Activated CD4-positive, alpha-beta memory T cell treated with anti-CD3 and anti-CD28 coated beads, Interleukin-2, amount 10 ng/mL, durations not matched to agents 7 days and 5 days (primary cell): ENCODE measurements at places on chromosomes 11 and 22.

GRCh38 chr22:25137577-25138525, 61.8 kb upstream of the CRYBB3 start:
- H3K36me3 ChIP-seq = peaks cover 14% of the 10 kb centered on the region
- no peaks in the 10 kb centered on the region for H3K27me3 ChIP-seq
- H3K4me3 ChIP-seq = no peak overlapping the region
- DNase-seq = no peak
- peaks cover 4% of the 10 kb centered on the region for H3K4me1 ChIP-seq

GRCh38 chr11:58958500-58958899, 19.2 kb downstream of the GLYATL1 start:
- DNase-seq = peak; percentile 31
- H3K4me3 ChIP-seq = no peak overlapping the region
- H3K27me3 ChIP-seq = peaks cover 10% of the 10 kb centered on the region
- H3K4me1 ChIP-seq = no peaks in the 10 kb centered on the region
- no peak overlapping the region for H3K27ac ChIP-seq

- no peak overlapping the region for H3K27ac ChIP-seq
- H3K4me1 ChIP-seq = no peaks in the 10 kb centered on the region
- no peaks in the 10 kb centered on the region for H3K36me3 ChIP-seq
- no peak overlapping the region for H3K4me3 ChIP-seq
- no peak for DNase-seq
Observed at GRCh38 chr22:29093030-29093429, 20.2 kb downstream of the KREMEN1 start.

DNA sequence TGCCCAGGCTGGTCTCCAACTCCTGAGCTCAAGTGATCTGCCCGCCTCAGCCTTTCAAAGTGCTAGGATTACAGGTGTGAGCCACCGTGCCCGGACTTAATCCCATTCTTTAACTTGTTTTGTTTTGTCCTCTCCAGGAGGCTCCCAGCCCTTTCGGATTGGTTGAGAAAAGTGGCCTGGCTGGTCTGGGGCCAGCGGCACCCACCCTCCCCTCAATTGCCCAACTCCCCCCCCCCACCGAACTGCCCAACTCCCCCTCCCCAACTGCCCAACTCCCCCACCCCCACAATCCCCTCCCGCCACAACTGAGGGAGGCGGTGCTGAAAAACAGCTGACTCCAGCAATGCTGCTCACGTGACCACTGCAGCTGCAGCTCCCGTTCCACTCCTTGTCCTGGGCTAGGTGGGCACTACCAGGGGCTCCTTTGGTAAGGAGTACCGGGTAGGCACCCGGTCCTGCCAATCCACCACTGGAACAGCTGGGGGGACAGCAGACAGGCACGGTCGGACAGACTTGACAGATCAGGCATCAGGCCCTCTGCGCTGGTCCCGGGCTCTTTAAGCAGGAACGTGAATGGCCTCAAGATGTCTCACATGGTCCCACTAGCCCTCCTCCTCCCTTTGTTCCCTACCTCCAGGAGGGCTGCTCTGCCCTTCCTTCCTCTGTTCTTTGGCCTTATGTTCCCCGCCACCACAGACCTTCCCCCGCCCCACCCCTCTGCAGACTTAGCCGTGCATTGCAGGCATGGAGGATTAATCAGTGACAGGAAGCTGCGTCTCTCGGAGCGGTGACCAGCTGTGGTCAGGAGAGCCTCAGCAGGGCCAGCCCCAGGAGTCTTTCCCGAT, at the start of gene TCN2:
Gene TCN2 (plus strand): TSS at position 720 of the 845 bp plus-strand sequence. CDS start 158 bp downstream, outside the sequence.
- H3K4me1 ChIP-seq = peaks cover 52% of the 10 kb centered on the region
- H3K27me3 ChIP-seq = peaks cover 1% of the 10 kb centered on the region
- no peaks in the 10 kb centered on the region for H3K36me3 ChIP-seq
- H3K27ac ChIP-seq = peak within 1 kb of the TSS; percentile 62

GRCh38 chr11:2088746-2089535, 50.2 kb downstream of the IGF2 start:
- no peak overlapping the region for H3K4me3 ChIP-seq
- DNase-seq = peak; percentile 15
- H3K36me3 ChIP-seq = peaks cover 3% of the 10 kb centered on the region
- no peak overlapping the region for H3K27ac ChIP-seq
- peaks cover 23% of the 10 kb centered on the region for H3K27me3 ChIP-seq

DNA sequence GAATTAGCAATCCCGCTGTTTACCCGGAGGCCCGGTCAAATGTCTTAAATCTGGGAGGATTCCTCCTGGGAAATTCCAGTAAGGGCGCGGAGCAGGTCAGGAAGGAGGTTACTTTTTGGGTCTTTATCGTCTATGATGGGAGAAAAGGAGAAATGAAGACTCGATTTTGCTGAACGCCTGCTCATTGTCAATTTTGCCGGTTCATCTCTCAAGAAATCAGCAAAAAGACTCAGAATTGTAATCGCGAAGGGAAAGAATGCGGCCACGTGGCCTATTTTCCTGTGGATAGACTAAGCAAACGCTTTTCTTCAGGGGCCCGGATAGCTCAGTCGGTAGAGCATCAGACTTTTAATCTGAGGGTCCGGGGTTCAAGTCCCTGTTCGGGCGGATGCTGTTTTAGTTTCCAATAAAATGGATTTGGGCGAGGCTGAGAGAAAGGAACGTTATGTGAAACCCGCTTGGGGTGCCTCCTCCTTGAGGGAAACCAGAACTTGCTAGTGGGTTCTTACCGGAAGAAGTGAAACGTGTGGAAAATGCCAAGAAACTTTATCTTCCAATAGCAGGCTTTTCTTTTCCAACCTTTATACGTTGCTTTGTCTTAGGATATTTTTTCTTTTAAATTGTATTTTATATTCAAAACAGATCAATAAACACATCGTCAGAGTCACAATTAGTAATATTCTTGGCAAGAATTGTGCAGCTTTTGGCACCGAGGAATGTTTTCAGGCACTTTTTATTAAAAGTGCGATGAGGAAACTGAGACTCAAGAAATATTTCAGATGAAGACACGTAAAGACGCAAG, 45.0 kb downstream of the OR4D9 start:
- H3K27ac ChIP-seq = peak overlapping the region; percentile 71
- H3K27me3 ChIP-seq = peaks cover 15% of the 10 kb centered on the region
- H3K4me3 ChIP-seq = peak overlapping the region; percentile 69
- peak; percentile 68 for DNase-seq
